ENCODE measurements at places on chromosomes 5 and 9.

DNA sequence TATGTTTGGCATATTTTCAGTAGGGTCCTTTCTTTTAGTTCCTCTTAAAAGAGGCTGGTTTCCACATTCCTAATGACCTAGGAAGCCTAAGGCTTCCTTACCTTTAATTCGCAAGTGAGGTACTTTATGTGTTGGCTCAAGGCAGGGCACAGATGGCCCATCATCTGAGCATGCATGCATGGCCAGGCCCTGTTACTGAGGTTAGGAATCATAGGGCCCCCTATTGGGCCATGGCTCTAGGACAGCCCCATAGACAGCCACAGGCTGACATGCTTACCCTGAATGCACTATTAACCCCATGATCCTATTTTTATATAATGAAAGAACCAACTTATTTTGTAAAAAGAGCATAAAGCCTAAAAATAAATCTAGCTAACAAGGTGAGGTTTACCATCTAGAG is 271.4 kb downstream of the ELAVL2 start:
- DNase-seq, result no peak

- no peak for DNase-seq
These were observed 139.8 kb upstream of the ERCC6L2 start for GRCh38 chr9:95735701-95736100.

GRCh38 chr9:97845130-97845529 is 7.9 kb upstream of the FOXE1 start:
- DNase-seq, result peak; percentile 62

GRCh38 chr9:82680179-82680935 is 382.6 kb downstream of the RASEF start:
- DNase-seq, result no peak

- no peak for DNase-seq
These were observed 6.4 kb downstream of the CMBL start for GRCh38 chr5:10301266-10301665.
